ENCODE measurements at places on chromosomes 2 and 18.
A peak's percentile ranks its signal among the peaks of the same experiment; 100 is the strongest.

GRCh38 chr2:41900101-41900577, 147.7 kb upstream of the PKDCC start:
- DNase-seq = no peak

DNA sequence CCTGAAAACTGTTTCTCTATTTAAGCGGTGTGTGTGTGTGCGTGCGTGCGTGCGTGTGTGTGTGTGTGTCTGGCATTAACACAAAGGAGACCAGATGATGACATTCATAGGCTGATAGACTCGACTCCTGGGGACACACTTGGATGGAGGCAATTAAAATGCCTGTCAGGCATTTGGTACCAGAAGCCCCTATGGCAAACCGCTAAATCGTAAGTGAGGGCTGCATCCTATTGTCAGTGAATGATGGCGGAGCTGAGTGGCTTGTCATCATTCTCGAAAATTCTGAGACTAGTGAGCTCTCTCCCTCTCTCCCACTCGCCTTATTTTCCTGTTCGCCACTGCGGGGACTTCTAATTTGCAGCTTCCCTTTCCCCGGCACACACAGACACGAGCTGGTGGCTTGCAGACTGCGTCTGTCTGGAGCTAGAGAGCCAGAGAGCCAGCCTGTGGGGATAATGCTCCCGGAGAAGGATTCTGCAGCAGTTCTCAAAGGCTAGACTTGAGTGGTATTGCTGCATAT, 155.4 kb downstream of the MAP2 start:
- DNase-seq = peak; percentile 60

DNA sequence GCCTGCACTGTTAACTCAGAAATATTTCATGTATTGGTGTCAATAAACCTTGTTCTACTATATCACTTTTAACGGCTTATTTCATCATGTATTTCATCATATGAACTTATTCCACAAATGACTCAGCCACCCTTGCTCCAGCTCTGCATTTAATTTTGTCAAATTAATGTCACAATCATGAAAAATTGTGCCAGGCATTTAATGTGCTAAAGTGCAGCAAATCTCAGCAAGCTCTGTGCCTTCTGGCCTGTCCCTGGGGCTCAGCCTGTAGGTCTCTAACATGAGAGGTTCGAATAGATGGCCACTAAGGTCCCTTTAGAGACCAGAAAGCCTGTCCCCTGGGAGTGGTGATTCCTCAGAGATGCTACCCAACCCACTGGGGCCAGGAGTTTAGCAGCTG, 28.6 kb downstream of the BOD1L2 start:
- no peak for DNase-seq

- DNase-seq = peak; percentile 7
Observed at GRCh38 chr18:34153711-34154110, 71.0 kb downstream of the NOL4 start.
